Substantia nigra (tissue), 51 donors: ENCODE measurements at places on chromosomes 2 and 18.

GRCh38 chr2:3641181-3641580, 16.8 kb upstream of the ALLC start:
- no peak for DNase-seq

DNA sequence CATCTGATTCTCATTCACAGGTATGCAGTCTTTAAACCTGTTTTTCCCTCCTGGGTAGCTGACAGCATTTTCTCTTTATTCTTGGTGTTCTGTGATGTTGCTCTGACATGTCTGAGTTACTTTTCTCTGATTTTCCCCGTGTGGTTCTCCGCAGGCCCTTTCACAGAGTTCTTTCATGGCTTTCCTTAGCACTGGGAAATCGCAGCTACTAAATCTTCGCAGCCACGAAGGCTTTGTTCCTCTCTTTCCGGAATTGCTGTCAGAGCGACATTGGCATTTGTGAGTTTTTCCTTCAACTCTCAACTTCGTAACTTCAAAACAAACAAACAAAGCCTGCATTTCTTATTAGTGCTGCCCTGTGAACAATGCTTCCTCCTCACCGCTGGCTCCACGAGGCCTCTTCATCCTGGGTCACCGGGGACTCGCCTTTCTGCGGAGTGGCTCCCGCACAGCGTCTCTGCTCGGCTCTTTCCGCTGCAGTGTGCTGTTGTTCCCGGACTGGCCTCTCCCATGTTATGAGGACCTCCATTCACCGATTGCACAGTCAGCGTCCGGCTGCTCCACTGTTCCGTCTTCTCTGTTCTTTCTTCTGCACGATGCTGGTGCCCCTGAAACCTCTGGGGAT, 16.1 kb downstream of the COLEC11 start:
- no peak for DNase-seq

- DNase-seq = no peak
Observed at GRCh38 chr2:238163481-238164198, 4.9 kb downstream of the ERFE start.

- no peak for DNase-seq
Observed at GRCh38 chr2:198405311-198405710, 600.9 kb downstream of the PLCL1 start.

DNA sequence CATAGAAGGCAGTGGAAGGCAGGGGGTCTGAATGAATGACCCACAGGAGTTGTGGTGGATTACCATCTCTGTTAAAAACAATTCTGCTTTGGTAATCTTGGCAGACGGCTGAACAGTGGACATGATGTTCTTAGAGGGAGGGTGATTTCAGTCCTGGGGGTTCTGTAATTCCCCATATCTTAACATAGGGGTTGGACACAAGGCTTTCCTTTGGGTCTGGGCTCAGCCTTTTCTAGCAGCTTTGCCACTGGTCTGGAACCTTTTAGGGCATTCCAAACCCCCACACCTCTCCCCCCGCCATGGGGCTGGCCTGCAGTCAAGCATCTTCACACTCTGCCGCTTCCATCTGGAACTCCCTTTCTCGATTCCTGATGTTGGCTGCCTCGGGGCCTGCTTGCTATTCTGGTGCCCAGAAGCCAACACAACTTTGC, 50.3 kb downstream of the RPL37A start:
- DNase-seq = no peak

DNA sequence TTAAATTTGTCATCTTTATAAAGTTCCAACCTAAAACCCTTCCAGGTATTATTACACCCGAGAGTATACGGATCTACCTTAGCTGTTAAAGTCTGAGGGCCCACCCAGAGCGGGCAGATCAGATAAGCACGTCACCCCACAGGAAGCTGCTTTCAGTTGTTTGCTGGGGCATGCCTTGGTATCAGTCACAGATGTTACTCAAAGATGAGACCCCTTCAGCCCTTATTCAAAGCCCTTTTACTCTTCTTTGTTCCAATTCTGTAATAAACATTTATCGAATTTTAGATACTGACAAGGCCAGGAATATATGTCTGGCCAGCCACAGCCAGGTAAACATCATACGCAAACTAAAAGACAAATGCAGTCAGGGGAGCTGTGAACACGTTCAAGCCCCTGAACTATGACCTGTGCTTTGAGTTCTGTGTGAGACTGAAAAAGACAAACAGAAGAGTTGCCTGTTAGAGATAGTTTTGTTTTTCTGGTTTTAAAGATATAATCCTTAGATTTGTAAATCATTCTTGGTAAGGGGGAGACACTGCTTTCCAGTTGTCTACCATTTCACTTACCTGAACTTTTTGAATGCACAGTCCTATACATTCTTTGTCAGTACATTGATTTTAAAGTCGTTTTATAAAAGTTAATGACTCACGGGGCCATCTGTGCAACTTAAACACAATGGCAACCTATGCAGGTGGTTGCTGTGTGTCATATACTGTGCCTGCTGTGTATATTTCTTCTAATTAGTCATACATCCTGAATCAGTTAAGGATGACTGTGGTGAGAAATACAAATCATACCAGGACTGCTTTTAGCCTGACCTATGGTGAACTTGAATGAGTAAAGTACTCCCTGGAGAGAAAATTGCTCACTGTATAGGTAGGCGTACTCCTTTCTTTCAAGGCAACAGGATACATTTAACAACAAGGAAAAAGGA, 100.5 kb upstream of the ITPRID2 start:
- no peak for DNase-seq

- DNase-seq = no peak
Observed at GRCh38 chr2:148926981-148927401, 52.0 kb downstream of the KIF5C start.

DNA sequence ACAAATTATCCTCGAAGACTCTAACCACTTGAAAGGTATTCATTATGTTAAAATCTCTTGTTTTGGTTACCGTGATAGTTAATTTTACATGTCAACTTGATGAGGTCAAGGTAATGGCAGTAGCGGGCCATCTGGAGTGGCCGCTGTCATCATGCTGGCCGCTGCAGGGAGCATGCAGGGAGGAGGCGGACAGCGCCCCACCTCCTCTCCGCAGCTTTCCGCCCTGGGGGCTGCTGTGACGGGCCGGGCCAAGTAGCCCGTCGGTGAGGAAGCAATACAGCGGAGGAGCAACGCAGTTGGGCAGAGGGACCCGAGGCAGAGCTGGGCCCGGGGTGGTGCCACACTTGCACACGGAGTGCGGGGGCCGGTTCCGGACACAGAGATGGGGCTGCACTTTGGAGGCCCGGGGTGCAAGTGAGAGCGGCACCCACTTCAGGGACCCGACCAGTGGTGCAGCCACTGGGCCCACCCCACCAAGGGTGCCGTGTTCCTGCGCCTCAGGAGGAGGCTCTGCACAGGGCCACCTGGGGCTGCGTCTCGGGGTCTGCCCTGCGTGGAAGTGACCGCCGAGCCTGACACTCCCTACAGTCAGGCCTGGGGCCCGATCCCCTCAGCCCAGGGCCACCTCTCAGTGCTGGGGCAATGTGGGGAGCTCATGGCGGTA, 452.4 kb downstream of the LRATD1 start:
- DNase-seq = no peak

DNA sequence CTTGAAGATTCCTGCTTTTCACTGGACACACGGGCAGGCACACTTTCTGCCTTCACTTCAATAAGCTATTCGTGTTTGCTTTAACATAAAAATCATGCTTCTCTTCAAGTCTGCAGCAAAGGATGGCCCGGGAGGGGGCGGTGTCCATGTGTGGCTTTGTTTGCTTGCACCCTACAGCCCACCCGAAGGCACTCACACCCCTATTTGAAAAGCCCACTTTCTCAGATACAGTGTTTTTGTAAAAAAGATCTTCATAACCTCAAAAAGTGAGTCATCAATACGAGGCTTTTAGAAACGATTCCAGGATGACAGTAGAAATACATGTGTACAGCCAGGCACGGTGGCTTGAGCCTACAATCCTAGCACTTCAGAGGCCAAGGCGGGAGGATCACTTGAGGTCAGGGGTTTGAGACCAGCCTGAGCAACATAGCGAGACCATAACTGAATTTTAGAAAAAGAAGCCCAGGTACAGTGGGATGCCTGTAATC, 36.5 kb upstream of the HPCAL1 start:
- DNase-seq = no peak

- no peak for DNase-seq
Observed at GRCh38 chr2:106339132-106339531, 129.1 kb downstream of the RGPD3 start.

DNA sequence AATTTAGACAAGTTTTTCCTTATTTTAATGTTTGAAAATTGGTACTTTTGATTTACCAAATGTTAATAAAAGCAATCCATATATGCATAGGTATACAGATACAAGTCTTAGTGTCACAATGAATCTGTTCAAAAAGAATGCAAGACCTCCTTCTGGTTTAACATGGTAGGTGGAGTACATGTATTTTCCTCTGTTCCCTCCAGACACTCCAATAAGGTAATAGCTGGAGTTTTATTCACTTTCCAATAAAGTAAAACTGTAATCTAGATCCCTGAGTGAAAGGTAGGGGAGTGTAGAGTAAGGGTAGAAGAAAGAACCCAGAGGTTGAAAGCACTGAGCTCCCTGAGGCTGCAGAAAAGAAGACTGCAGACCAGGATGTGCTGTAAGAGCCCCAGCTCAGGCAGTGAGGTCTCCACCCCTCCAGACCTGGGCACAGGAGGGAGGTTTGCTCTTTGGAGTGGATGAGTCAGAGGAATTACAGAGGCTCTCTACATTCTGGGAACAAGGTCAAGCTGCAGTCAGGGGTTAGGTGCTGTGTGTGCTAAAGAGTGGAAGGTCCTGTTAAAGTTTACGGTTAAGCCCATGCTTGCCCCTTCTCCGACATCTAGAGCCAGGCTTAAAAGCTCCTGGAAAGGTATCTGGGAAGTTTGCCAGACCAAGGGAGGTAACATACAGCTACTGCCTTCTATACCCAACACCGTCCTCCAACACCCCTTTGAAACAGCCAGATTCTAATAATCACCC, 27.6 kb upstream of the STAT1 start:
- DNase-seq = no peak

DNA sequence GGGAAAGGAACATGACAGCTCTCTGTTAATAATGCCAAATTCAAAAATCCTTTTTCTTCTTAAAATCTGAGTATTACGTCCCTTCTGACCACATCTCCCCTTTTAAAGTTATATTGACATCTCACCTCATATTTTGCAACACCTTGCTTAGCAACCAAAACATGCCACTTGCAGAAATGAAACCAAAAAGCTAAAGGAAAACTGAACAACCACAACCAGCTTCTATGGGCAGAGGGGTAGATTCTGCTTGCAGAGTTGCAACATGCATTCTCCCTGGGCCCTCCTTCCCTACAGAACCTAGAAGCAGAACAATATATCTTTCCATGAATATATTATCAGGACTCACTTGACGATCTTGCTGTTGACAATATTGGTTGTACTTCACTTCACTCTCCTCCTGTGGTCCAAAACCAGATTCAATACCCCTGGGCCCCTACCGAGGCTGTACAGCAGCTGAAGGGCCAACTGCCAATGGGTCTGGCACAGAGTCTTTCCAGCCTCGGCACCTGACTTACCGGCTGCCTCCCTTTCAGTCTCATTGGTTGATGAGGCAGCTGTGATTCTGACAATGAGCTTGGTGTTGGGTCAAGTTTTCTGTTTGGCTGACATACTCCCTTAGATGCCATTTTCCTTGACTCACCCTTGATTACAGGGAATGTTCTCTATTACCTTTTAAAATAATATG, 616.6 kb downstream of the ZEB2 start:
- peak; percentile 3 for DNase-seq

DNA sequence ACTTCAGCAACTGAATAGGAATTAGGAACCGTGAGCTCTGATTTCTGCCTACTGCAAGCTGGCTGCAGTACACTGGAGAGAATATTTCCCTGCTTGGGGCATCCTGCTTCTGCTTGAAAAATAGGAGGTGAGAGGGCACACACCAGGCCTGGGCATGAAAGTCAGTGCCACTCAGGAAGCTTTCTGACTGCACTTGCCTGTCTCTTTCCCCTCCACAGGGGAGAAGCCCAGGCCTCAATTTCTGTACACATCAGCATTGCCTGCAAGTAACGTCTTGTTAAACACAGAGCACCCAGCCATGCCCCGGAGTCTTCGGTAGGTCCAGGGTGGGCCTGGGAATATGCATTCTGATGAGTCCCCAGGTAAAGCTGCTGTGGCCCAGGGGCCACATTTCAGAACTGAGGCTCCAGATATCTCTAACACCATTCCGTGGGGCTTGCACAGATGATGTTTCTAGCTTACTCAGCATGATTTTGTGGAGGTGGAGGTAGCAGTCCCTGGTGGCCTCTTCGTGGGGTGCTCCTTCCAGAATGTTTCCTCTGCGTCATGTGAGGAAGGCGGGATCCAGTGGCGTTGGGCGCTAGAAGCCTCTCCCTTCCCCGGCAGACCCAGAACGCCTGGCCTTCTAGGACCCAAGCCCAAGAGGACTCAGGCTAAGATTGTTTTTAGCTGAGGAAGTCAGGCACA, 114.1 kb downstream of the ZBTB7C start:
- DNase-seq = no peak

- DNase-seq = peak; percentile 13
Observed at GRCh38 chr2:43171789-43172188, 54.6 kb downstream of the ZFP36L2 start.

- no peak for DNase-seq
Observed at GRCh38 chr2:128578406-128579390, 260.0 kb upstream of the HS6ST1 start.
